Pancreas (tissue), 10 donors: ENCODE measurements at places on chromosomes 5 and 9. TPM values are rescaled to one million over a fixed set of nuclear protein-coding genes. Genes with fewer than 3 reads are reported as not detected.

Gene WHRN
- total RNA-seq, result 8.9 TPM

Gene RAD23B
- 81.2 TPM for total RNA-seq

Gene FOXD4L6
- not detected for total RNA-seq

Gene CER1
- total RNA-seq, result not detected

Gene SLC24A2
- total RNA-seq, result 0.05 TPM

Gene ZNF366
- total RNA-seq, result 1.0 TPM

DNA sequence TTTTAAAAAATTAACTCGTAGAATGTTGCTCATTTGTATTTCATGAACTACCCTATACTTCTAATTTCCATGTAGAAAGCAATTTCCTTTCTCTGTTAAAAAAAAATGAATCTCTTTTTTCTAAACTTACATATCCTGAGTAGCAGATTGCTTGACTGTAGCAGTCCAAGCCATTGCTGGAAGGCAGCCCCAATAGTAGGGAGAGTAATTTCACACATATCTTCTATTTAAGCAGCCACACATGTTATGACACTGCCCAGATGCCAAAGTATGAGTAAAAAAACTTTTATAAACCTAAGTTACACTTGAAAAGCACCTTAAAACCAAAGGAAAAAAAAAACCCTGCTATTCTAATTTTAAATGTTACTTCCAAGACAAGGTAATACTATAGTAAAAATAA is 69.6 kb downstream of the FBXL17 start:
- DNase-seq, result no peak
- no peaks in the 10 kb centered on the region for H3K4me1 ChIP-seq
- no peaks in the 10 kb centered on the region for H3K27me3 ChIP-seq
- no peaks in the 10 kb centered on the region for H3K36me3 ChIP-seq

DNA sequence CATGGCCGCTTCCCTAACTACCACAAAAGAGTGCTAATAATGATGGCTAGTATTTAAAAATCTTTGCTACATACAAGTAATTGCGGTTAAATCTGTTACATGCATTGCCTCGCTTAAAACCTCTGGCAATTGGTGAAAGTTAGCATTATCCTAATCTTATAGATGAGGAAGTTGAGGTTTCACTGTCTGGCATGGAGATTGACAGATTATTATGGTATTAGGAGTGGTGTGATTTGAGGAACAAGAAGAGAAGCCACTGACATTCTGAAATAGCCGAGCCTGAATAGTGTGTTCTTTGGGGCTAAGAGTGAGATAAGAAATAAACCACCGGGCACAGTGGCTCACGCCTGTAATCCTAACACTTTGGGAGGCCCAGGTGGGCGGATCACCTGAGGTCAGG is 45.3 kb upstream of the DPYSL3 start:
- no peaks in the 10 kb centered on the region for H3K36me3 ChIP-seq
- no peak for DNase-seq
- no peaks in the 10 kb centered on the region for H3K4me1 ChIP-seq

DNA sequence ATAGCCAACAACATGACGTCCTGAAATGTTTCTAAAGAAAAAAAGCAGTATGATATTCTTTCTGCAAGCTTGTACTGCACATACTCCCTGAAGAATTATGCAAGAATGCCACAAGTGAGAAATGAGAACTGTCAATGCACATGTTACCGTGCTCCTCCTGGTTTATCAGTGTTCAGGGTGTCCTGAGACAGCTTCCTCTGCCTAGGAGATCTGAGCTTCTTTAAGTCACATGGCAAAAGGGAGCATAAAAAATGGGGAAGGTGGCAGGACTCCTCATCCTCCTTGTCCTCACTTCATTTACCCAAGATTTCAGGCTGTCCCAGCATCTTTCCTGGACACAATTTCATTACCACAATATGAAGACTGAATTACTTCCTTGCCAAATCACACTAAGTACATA is 238.2 kb downstream of the GLIS3 start:
- H3K4me1 ChIP-seq, result no peaks in the 10 kb centered on the region
- no peak overlapping the region for H3K27ac ChIP-seq
- H3K27me3 ChIP-seq, result no peaks in the 10 kb centered on the region
- no peak for DNase-seq

DNA sequence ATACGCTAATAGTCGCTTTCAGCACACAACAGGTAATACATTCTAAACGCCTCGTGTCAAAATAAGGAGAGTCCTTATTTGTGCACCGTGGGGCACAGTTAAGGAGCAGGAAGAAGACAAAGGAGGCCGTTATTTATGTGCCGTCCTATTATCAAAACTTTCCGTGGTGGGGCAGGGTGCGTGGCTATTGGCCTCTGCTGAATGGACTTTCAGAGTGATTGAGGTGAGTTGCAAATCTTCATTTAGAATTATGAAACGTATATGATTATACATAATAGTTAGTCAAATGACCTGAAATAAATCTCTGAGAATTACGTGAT is 833 bp downstream of the C5orf24 start:
- H3K4me3 ChIP-seq, result peak overlapping the region; percentile 90
- H3K36me3 ChIP-seq, result no peaks in the 10 kb centered on the region
- no peaks in the 10 kb centered on the region for H3K27me3 ChIP-seq
- DNase-seq, result no peak
- peak overlapping the region; percentile 89 for H3K27ac ChIP-seq
- H3K4me1 ChIP-seq, result no peaks in the 10 kb centered on the region

- H3K27ac ChIP-seq, result no peak overlapping the region
- no peaks in the 10 kb centered on the region for H3K27me3 ChIP-seq
- no peaks in the 10 kb centered on the region for H3K36me3 ChIP-seq
- no peak for DNase-seq
Measured at GRCh38 chr5:105817914-105818313, 1852.8 kb downstream of the EFNA5 start.
